ENCODE measurements at places on chromosomes 3 and 15. TPM values are rescaled to one million over a fixed set of nuclear protein-coding genes. Genes with fewer than 3 reads are reported as not detected.

Gene CHRM5
- total RNA-seq = not detected

Gene MASP1
- not detected for total RNA-seq

Gene SERPINI2
- not detected for total RNA-seq

Gene NR2C2
- total RNA-seq = 62.1 TPM

Gene C3orf49
- not detected for total RNA-seq

Gene CLSTN2
- total RNA-seq = not detected

Gene ARPP21
- total RNA-seq = not detected

Gene ANKUB1
- total RNA-seq = not detected

Gene C2CD4A
- total RNA-seq = not detected

Gene PPCDC
- total RNA-seq = 39.6 TPM

Gene AGTR1
- total RNA-seq = not detected

Gene LRTM1
- not detected for total RNA-seq

Gene TMEM207
- not detected for total RNA-seq

Gene TNIK
- total RNA-seq = 54.0 TPM

Gene UBE2E1
- 70.1 TPM for total RNA-seq

Gene CPA3
- total RNA-seq = not detected

Gene GOLGA8S
- 0.61 TPM for total RNA-seq

Gene ZXDC
- 32.6 TPM for total RNA-seq

Gene CACNA1D
- 0.41 TPM for total RNA-seq

Gene CIAO2A
- 64.2 TPM for total RNA-seq

Gene CA12
- total RNA-seq = not detected

Gene GHSR
- not detected for total RNA-seq

Gene ZNF639
- total RNA-seq = 30.5 TPM

Gene LRRC49
- total RNA-seq = not detected

Gene ZBTB20
- 11.5 TPM for total RNA-seq

Gene DUSP7
- 40.7 TPM for total RNA-seq

Measured in T-helper 1 cell treated with Interleukin-12 subunit alpha and Interleukin-12 subunit beta and Interleukin-4 antibody, amounts not matched to agents 30 ng/mL and 1 ng/mL, for 36 hours (primary cell).